ENCODE measurements at places on chromosomes 16 and 17.

- DNase-seq: no peak
These were observed 453.3 kb downstream of the KCNJ2 start for GRCh38 chr17:70622368-70623260.

- DNase-seq: no peak
These were observed 69.7 kb upstream of the RPL38 start for GRCh38 chr17:74133740-74134139.

- no peak for DNase-seq
These were observed 76.0 kb downstream of the METRNL start for GRCh38 chr17:83155128-83156121.

DNA sequence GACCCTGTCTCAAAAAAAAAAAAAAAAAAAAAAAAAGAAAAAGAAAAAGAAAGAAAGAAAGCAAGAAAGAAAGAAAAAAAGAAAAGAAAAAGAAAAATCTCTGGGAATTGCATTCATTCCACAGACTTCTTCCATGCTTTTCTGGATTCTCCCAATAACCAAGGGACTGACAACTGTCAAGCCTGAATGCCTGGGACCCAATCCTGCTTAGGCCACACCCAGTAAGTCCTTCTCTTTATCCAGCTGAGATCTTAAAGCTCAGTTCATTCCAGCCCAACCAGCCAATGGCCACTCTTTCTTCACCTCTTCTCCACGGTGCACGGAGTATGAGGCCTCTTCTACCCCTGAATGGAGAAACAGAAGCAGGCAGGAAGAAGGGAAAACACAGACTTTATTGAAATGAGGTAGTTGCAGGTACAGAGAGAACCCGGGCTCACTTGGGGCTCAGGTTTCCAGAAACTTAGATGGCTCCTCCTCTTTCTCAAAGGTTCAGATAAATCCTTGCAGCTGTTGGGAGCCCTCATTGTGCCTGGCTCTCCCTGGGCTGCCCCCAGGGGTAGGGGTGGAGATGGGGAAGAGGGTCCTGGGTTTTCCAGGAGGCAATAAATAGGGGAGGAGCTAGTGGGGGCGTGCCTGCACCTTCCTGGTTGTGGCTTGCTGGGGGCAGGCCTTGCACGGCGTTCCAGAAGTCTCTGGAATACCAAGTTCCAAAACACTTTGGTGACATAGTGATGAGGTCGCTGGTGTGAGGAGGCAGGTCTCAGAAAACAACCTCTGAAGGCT lies 2.5 kb downstream of the HOXB1 start:
- DNase-seq: no peak

- no peak for DNase-seq
These were observed 245.9 kb downstream of the XYLT1 start for GRCh38 chr16:17224879-17225281.

Data from cerebellar nuclear complex (tissue), 1 donor.